ENCODE measurements at places on chromosomes 13 and 19.

- no peak for DNase-seq
These were observed 30.8 kb downstream of the RGCC start for GRCh38 chr13:41488124-41488523.

DNA sequence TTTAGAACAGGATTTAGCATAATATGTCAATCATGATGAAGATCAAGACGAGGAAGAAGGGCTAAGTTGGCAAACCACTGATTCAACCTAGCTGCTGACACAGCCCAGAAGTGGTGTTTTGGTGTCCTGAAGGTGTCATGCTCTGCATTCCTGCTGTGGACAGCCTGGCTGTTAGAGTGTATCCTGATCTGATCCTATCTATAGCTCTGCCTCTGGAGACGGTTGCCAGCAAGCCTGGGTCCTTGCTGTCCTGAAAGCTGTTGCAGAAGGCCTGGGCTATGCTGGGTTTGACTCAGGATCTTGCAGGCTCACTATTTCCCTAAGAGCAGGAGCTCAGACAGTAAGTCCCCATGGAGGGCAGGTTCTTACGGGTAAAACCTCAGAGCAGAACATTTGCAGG, 416.4 kb downstream of the TSHZ3 start:
- DNase-seq: no peak

- no peak for DNase-seq
These were observed 2.2 kb upstream of the CLEC17A start for GRCh38 chr19:14580623-14581237.

DNA sequence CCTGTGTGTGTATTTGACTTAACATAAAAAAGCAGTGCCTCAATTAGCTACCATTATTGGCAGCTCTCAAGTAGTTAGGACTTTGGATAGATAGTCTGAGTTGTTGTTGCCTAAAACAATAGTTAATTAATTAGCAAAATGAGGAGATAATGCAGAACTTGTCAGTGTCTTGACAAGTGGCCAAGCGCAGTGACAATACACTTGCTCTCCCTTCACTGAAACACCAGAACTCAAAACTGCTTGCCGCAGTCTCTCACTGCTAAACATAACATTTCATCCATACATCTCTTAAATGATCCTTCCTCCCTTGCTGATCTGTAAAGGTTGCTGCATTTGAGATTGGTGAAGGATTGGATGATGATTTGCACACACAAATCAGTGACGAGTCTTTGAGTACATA, 61.7 kb downstream of the ARHGAP35 start:
- no peak for DNase-seq

DNA sequence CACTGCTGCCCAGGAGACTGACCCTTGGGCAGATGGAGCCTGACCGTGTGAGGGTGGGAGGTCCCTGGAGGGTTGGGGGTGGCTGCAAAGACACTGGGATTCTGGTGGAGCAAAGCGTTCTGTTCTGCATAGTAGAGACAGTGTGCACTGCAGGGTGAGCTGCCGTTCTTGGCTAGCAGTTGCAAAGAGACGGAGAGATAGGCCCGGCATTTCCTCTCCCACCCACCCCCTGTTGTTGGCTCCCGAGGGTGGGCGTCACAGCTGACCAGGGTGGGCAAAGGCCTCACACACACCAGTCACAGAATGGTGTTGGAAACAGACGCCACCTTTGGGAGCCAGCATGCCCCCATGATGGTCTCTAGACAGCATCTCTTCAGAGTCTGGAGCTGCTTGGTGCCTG, 11.4 kb downstream of the TMEM255B start:
- DNase-seq: no peak

GRCh38 chr13:91085127-91085526, 262.4 kb upstream of the MIR17HG start:
- no peak for DNase-seq

GRCh38 chr13:85728811-85729210, 70.4 kb downstream of the SLITRK6 start:
- DNase-seq: no peak

GRCh38 chr13:93304134-93304533, 77.5 kb downstream of the GPC6 start:
- DNase-seq: no peak

- no peak for DNase-seq
These were observed 12.1 kb downstream of the CEBPA start for GRCh38 chr19:33290082-33290815.

DNA sequence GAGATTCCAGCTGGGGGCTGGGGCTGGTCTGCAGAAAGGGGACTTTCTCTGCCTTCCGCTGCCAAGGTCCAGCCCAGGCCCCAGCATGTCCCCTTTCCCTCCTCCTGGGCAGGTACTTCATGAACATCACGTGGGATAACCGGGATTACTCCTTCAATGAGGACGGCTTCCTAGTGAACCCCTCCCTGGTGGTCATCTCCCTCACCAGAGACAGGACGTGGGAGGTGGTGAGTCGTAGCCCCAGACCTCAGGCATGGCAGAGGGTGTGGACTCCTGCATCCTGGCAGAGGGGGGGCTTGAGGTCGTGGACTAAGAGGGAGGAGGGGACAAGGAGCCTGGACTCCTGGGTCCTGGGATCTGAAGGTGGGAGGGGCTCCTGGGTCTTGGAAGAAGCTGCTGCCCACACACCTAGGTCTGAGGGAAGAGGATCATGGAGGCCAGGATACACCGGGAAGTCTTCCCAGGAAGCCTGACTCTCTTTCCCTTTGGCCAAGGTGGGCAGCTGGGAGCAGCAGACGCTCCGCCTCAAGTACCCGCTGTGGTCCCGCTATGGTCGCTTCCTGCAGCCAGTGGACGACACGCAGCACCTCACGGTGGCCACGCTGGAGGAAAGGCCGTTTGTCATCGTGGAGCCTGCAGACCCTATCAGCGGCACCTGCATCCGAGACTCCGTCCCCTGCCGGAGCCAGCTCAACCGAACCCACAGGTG, 20.6 kb downstream of the GRIN2D start:
- no peak for DNase-seq

DNA sequence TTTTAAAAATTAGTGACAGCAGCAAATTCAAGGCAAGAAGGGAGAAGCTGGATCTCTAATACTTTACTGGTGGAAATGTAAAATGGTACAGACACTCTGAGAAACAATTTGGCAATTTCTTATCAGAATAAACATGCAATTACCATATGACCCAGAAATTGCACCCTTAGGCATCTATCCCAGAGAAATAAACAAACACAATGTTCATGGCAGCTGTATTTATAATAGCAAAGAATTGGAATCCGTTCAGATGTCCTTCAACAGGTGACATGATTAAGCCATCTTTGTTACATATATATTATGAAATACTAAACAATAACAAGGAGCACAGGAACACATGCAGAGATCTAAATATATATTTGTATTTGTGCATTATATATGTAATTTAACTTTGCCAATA, 756.5 kb downstream of the SLITRK1 start:
- no peak for DNase-seq

DNA sequence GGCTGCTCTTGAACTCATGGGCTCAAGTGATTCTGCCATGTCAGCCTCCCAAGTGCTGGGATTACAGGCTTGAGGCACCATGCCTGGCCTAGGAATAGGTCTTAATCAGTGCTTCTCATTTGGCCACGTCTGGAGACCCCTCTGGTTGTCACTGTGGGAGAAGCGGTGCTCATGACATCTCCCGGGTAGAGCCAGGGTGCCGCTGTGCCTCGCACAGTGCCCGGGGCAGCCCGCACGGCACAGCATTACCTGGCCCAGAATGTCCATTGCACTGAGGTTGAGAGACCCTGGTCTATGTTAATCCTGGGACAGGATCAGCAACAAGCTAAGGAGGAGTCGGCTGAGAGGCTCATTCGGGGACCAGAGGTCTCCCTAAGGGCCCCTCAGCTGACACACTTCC, 160.8 kb downstream of the EFNB2 start:
- DNase-seq: no peak

GRCh38 chr13:36131222-36131930, at the start of gene DCLK1:
TSS of gene DCLK1 (minus strand) at chr13:36131382.
- no peak for DNase-seq

GRCh38 chr19:3725640-3726310, 17.6 kb downstream of the TJP3 start:
- no peak for DNase-seq

- no peak for DNase-seq
These were observed 4.8 kb upstream of the DAPK3 start for GRCh38 chr19:3975637-3976087.

DNA sequence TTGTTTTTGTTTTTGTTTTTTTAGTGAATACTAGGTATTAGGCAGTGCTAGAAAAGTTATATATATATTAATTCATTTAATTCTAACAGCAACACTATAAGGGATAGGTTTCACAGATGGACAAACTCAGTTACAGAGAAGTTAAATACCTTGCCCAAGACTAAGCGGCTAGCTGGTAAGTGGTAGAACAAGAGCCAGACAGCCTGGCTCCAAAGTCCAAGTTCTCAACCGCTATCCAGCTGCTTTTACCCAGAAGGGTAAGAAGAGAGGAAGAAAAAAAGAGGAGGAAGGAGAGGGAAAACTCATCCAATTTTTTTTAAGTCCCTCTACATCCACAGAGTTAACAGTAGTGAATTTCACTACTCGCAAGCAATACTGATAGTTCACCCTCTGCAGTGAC, 217.0 kb downstream of the SPRY2 start:
- no peak for DNase-seq

DNA sequence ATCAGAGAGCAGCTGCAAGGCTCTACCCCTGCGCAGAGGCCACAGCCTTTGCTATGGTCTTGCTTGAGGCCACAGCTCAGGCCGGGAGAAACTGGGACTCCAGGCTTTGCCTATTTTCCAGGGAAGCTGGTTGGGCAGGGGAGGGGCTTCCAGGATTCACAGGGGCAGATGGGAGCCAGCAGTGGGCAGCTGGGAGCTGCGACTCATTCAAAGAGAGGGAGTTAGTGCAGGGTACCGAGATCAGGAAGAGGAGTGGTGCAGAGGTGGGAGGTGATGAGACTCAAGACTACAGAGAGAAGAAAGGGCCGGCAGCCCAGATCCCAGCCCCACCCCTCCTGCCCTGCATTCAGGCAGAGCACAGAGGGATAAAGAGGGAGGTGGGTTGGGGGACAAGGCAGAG, 12.1 kb downstream of the ADGRE5 start:
- DNase-seq: no peak

- DNase-seq: no peak
These were observed 41.1 kb upstream of the CHST8 start for GRCh38 chr19:33580645-33581037.

- DNase-seq: no peak
These were observed 44.5 kb upstream of the GTF3A start for GRCh38 chr13:27379694-27380641.

DNA sequence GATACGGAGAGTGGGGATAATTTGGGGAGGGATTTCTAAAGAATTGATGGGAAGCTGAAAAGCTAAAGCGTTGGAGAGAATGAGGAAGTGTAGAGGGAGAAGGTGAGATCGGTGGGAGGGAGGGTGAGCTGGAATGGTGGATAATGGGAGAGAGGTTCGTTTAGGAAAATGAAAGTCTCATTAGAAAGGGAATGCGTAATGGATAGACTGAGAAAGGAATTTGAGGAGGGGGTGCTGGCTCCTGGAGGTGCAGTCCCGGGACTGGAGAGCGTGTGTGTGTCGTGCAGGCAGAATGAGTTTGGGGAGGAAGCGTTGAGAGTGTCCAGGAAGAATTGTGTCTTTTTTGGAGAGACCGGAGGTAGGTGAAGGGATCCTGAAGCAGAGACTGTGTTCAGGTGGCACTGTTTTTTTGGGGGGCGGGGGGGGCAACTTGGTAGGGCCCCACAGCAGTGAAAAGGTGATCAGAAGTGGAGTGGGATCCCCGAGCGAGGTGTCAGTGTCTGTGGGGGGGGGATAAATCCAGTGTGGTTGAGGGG, 1.4 kb downstream of the ACTN4 start:
- DNase-seq: no peak

- DNase-seq: no peak
These were observed 20.3 kb upstream of the KPNA3 start for GRCh38 chr13:49812812-49813211.

GRCh38 chr19:5006201-5006600, 37.3 kb downstream of the KDM4B start:
- DNase-seq: no peak

- no peak for DNase-seq
These were observed 47.4 kb upstream of the SERPINE3 start for GRCh38 chr13:51292000-51292565.

DNA sequence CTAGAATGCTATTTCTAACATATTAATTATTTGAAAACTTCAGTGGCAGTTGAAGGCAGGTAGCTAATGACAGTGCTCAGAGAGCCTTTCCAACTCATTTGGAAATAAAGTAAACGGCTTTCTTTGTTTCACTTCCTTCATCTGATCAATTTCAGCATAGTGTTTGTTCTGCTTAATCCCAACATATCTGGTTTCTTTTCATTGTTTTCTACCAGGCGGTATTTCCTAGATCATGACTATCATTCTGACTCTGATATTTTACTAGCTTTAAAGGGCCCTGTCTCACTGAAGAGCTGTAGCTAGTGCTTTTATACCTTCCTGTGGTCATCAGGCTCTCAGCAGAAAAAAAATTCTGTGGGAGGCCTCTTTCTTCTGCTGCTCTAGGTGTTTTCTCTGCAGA, 178.6 kb downstream of the RBM26 start:
- DNase-seq: no peak

- DNase-seq: no peak
These were observed 9.0 kb downstream of the EPS15L1 start for GRCh38 chr19:16462757-16463250.

GRCh38 chr19:49672131-49672919, 4.7 kb upstream of the PRMT1 start:
- peak; percentile 87 for DNase-seq

DNA sequence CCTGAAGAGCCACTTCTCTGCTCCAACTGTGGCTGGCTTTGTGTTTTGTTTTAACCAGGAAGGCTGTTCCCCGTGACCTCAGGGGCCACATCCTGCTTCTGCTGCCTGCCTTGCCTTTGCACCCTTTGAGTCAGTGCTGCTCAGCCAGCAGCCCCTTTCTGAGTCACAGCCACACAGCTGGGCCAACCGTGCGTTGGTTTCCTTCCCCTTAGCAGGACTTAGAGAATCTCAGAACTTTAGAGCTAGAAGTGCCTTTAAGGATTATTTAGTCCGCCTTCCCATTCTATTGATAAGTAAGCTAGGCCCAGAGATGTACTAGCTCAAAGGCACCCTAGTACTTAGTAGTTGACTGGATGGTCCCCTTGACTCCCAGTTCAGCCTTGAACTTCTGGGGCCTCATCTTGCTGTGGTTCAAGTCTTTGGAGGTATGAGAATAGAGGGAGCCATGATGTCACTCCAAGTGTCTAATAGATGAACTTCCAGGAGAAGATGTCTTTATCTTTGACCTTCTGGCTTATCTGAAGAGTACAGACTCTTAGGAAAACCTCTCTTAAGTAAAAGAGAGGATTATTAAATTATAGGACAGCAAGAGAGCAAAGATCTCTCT, 8.0 kb downstream of the RGCC start:
- peak; percentile 85 for DNase-seq

DNA sequence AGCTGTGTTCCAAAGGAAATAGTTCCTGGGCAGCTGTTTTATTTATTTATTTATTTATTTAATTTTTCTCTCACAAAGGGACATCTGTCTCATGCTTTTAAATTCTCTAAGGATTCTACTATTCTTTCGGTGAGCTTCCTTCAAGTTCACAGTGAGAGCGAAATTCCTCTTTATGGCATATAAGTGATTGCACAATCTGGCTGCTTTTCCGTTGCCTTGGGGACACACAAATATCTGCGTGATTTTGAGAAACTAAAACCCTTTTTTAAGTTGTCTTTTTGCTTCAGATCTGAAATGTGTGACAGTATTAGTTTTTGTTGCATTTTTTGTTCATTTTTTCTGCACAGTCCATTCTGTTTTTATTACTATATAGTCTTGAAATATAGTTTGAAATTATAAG, 19.2 kb downstream of the ZNF486 start:
- DNase-seq: no peak
